ENCODE measurements at places on chromosomes 6 and 20. TPM values are rescaled to one million over a fixed set of nuclear protein-coding genes. Genes with fewer than 3 reads are reported as not detected.

- H3K4me1 ChIP-seq, result no peaks in the 10 kb centered on the region
- H3K27ac ChIP-seq, result no peak overlapping the region
- H3K36me3 ChIP-seq, result no peaks in the 10 kb centered on the region
- H3K4me3 ChIP-seq, result no peak overlapping the region
- no peaks in the 10 kb centered on the region for H3K27me3 ChIP-seq
- DNase-seq, result no peak
Observed at GRCh38 chr6:56406276-56407269, 159.2 kb upstream of the COL21A1 start.

GRCh38 chr20:19828232-19828631 is 70.2 kb downstream of the RIN2 start:
- DNase-seq, result peak; percentile 51
- no peaks in the 10 kb centered on the region for H3K36me3 ChIP-seq
- peaks cover 17% of the 10 kb centered on the region for H3K4me1 ChIP-seq
- no peak overlapping the region for H3K4me3 ChIP-seq
- peak overlapping the region; percentile 38 for H3K27ac ChIP-seq

- DNase-seq, result no peak
Observed at GRCh38 chr6:131949620-131949908, 1.6 kb downstream of the CCN2 start.

DNA sequence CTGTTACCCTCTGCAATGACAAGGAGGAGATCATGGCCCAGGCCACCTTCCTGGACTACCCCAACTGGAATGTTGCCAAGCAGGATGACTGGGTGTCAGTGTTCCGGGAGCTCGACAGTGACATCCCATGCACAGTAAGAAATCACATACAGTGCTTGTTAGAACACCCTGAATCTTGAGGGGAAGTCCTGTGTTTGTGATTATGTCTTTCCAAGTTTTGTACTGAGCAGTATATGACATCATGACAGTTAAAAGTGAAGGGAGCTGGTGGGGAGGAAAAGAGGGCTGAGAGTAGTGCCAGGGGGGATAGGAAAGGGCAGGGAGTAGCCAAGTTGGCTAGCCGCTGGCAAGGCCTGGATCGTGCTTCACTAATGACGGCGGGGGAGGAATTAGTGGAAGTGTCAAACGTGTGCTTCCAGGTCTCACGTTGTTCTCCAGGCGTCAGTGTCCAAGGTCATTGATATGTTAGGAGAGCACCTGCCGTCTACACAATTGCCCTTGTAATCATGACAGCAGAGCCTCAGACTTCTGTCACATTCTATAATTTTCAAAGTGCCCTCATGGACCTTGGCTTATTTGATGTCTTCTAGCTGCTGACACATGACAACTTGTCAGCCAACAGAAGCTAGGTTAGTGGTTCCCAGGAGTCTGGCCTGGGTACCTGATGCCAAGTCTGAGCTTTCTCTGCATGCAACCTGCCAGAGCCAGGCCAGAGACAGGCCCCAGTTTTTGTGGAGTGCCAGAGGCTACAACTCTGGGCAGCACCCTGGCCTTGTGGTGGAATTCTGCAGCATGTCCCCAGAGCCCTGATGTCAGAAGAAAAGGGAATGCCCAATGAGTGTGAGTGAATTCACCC is 18.8 kb downstream of the CFAP61 start:
- H3K36me3 ChIP-seq, result no peaks in the 10 kb centered on the region
- no peak overlapping the region for H3K4me3 ChIP-seq
- H3K27me3 ChIP-seq, result no peaks in the 10 kb centered on the region
- H3K4me1 ChIP-seq, result no peaks in the 10 kb centered on the region
- H3K27ac ChIP-seq, result no peak overlapping the region

Gene SOX4
- total RNA-seq, result 0.20 TPM
